ENCODE measurements at places on chromosomes 7 and 10.

- peak; percentile 11 for DNase-seq
Measured at GRCh38 chr7:105838627-105839231, 37.7 kb downstream of the ATXN7L1 start.

- DNase-seq, result no peak
Measured at GRCh38 chr7:138842111-138842510, 44.1 kb upstream of the ATP6V0A4 start.

DNA sequence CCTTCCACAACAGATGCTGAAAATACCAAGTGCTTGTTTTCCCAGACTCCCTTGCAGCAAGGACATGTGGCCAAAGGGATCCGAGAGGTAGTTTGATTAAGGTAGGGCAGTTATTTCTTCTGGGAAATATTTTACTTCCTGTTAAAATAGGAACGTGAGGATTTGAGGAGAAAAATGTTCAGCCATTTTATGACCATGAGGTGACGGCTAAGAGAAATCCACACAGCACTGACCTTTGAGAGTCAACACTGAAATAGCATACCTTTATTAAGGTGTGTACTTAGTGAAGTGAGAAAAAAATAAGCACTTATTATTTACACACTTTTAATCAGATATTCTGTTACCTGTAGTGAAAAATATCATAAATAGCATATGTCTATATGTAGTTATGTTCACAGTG, 133.9 kb downstream of the PPP1R3A start:
- DNase-seq, result no peak

- DNase-seq, result no peak
Measured at GRCh38 chr7:11702938-11703337, 129.1 kb downstream of the THSD7A start.

GRCh38 chr10:125548878-125549277, 134.1 kb downstream of the TEX36 start:
- DNase-seq, result no peak

DNA sequence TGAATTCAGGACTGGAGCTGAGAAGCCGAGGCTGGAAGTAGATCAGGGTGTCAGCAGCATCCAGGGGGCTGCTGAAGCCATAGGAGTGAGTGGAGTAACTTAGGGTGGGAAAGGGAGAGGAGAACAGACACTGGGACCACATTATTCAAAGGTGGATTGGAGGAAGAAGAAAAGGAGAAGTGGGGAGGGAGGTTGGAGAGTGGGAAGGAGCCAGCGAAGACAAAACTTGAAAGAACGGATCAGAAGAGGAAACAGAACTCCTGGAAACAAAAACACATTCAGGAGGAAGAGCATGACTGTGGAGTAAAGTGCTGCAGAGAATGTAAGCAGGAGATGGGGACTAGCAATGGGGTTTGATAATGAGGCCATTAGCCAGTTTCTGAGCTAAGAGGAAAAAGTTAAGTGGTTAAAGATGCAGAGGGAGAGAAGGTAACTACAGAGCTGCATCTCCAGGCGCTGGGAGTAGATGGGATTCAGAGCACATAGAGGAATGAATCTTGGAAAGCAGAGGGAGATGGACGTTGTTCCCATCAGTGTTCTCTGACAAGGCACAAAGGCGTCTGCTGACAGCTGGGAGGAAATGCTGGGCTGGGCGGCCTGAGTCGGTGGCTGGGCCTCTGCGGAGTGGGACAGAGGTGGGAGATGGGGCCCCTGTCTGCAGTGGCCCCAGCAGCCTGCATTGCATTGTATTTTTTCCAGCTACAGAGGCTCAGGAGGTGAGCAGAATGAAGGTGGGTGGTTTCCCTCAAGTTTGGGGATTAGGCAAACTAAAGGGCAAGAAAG, 63.1 kb upstream of the LEP start:
- no peak for DNase-seq

DNA sequence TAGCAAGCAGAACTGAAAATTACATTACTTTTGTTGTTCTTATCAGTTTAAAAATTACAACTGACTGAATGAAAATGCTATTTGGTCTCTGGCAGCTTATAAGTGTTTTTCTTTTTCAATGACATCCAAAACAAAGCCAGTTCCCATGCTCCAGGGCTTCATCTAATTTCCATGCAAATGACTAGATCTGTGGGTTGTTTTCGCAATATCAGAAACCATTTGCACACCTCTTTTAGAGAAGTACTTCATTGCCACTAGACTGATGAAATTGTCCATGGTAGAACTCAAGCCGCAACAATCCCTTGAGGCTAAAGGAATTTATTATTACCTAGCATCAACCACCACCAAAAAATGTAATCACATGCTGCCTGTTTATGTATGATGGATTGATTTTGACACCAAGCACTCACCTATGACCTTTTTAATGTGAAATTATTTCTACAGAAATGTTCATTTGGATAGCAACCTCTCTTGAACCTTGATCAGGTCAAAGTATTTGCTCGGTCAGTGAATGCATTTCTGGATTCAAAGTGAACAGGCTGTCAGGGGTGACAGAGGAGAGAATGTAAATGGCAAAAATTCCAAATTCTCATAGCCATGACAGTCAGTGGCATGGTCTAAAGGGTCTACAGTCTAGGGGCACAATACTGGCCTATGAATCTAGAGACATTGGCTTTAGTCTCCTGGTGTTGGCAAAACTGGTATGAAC, 769.3 kb downstream of the SORCS1 start:
- no peak for DNase-seq

DNA sequence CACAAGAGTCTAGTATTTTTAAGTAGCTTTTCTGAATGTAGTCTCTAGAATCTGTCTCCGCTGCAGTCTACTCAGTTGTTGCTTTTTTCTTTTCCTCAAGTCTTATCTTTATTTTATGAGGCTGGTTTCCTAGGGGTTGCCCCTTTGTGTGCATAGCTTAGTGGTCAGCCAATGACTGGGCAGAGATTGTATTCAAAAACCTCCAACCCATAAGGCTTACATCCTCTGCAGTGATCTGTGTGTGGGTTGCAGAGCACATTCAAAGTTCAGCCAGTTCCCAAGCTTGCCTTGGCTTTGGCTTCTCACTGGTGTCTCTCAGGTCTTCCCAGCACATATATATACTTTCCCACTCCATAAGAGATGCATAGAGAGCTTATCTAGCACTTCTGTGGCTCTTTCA, 160.0 kb upstream of the TCF7L2 start:
- no peak for DNase-seq

GRCh38 chr7:107503687-107504086, 33.8 kb downstream of the GPR22 start:
- DNase-seq, result no peak

- DNase-seq, result no peak
Measured at GRCh38 chr10:18583575-18584270, 67.7 kb downstream of the NSUN6 start.

DNA sequence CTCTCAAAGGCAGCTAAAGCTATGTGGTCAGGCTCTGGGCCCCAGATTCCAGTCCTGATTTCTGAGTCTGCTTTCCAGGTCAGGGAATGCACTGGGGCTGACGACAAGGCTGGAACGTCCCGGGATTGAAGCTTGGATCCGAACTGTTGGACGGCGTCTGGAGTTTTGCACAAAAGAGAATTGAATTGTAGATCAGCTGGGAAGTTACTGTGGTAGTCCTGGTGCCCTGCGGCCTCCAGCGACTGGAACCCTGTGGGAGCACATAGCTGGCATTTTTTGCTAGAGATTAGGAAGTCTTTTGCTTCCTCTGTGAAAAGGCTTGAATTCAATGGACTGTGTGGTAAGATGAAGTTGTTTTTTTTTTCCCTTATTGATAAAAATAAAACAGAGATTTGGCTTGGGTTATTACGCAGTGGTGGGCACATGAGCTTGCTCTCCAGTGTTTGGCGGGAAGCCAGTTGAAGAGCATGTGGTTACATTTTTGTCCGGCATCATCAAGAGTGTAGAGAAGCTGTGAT, at the start of gene HK1:
HK1 (plus strand) TSS at position 51 of the 518 bp plus-strand sequence.
- DNase-seq, result peak; percentile 5

GRCh38 chr7:116687801-116688201, 15.8 kb downstream of the MET start:
- peak; percentile 67 for DNase-seq

DNA sequence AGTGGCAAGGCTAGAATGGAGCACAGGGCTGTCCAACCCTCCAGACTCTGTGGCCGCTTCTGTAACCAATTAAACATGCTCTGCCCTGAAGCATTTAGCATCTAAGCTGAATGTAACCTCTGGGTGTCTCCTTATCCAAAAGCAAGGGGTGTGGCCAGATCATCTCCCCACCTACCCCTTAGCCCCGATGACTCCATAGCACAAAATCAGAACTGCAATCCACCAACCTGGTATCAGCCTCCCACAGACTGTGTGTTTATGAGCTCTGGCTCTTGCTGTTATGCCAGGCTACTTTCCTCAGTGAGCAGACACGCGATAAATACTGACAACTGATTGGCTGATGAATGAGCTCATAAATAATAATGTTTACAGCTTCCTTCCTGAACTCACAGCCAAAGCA, 3.2 kb downstream of the FRMD4A start:
- no peak for DNase-seq

DNA sequence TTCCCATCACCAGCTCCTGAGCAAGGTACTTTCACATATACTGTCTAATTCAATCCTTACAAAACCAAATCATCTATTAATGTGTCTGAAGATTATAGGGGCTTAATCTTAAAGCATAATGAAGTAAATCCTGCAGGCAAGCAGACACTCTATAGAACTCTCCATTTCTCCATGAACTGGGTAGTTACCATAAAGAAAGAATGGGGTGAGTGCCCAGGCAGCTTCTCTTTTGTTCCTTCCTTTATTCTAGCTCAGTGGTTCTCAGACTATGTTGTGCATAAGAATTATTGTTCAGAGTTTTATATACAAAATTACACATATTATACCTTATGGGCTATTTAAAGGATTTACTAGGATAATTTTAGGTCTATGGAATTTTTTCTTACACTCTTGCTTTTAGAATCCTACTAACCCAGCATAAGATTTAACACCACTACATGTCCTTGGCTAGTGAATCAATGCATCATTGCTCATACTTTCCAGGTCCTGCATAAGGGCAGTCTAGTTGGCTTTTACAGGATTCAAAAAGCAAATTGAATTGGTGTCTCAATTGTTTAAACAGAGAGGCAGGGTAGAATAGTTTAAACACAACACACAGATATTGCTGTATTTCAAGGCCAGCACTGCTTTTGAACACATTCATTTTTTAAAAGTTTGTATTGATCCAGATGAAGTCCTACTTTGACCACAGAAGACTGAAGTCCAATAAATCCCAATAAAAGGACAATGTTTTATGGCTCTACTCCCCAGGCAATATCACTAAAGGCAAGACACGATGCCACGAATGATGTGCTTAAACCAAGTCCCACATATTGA, 12.9 kb downstream of the SGCE start:
- DNase-seq, result no peak

DNA sequence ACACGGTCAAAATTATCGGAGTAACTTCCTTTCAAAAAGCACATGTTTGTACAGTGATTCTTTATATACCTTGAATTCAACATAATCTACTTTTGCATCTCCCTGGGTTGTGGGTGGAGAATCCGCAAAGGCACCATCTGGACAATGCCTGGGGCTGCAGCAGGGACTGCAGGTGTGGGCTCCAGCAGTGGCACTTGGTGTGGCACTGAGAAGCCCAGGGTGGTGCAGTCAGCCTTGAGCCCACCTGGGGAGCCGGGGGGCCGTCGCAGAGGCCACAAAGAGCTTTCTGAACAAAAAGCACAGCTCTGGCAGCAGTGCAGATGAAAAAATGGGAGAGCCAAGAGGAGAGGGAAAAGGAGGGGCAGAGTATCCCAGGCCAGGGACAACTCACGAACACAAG, 22.2 kb downstream of the PARD3 start:
- no peak for DNase-seq
